ENCODE measurements at places on chromosomes 7 and 10.

DNA sequence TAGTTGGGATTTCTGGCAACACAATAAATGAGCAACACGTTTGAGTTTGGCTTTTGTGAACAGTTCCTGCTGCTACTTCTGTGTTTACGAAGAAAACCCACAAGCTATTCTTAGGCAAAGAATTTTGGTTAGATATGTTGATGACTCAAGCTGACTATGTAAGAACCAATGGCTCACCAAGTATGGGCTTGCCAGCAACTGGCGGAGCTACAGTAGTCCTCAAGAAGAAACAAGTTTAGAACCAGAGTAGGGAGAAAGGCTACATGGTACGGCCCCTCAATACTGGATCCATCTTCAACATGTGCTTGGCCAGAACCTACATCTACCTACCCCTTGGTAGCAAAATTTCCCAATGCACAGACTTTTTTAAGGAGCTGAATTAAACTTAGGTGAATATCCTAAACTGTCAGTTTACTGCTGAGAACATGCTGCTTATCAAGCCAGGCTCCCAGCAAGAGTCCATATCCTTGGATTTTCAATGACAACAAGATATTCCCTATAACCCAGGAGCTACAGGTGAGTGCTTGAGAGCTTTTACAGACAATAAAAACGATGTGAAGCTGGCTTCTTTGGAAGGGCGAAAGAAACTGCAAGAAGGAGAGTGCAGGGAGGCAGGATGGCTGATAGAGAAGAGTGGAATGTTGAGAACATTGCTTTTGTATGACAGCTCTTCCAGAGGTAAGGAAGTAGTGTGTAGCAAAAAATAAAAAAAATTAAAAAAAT, 74.3 kb upstream of the ASAH2 start:
- DNase-seq: peak; percentile 95

DNA sequence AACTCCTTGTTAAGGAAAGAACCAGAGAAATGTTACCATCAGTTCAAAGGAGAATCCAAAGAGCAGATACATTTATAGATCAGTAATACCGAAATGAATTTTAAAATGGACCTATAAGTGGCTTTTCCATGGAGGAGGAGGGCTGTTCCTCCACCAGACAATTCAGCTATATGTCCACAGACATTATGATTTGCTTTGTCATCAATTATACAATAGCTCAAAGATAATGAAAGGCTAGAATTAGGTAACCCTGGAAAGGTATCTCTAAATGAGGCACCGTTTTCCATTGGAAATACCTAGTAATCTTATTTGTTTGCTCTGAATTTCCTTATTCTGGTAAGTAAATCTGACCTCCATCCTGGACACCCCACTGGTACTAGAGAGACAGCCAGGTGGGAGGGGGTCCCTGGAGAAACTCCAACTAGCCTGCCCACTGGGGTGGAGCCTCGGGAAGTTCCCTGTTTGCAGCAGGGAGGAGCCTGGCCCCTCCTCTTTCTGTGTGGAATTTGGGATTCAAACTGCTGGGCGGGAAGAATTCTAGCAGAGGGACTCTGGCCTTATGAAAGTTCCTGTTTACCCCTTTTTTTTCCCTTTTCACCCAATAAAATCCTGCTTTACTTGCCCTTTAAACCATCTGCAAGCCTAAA, 218.0 kb downstream of the PHF14 start:
- DNase-seq: no peak

- DNase-seq: peak; percentile 63
Observed at GRCh38 chr10:62681211-62681940, 123.1 kb upstream of the ADO start.

DNA sequence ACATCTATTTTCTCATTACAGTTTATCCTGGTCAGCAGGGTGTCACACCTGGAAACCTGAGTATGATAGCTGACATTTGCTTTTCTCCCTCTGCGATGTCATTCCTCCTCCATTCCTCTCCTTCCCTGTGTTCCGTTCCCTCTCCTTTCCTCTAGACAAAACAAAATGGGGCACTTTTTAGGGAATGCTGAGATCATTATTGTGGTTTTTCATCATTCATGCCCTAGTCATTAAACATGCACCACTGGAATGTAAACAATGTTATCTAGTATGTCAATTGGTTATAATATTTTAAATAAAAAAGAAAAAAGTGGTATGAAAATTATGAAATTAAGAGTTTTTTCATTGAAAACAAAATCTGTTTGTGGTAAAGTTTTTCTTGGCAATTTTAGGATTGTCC, 132.6 kb downstream of the MAPK8 start:
- DNase-seq: no peak

DNA sequence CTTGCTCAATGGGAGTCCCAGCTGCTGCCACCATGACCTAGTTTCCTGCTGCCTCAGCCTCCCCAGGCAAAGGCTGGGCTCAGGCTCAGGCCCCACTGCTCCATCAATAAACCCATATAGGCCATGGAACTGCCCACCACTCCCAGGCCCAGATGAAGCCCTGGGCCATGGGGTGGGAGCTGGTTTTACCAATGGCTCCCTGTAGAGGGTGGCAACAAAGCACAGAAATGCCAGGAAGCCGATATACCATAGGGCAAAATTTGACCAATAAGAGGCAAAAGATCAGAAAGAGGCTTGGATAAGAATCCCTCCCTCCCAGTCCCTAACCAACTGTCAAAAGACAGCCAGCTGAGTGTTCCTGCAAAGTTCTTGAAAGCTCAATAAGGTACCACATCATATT, 101.8 kb upstream of the DOCK1 start:
- no peak for DNase-seq

DNA sequence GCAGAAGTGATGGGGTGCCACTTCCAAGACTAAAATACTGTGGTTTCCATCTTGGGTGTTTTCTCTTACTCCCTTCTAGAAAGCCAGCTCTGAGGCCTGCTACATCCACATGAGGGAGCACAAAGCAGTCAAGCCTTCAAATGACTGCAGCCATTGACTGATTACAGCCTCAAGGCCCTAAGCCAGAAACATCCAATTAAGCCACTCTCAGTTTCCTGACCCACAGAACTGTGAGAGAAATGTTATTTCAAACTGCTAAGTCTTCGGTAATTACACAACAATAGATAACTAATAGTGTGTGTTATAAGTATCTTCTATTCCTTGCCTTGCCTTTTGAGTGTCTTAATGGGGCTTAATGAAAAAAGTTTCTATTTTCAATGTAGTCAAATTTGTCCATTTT, 24.8 kb downstream of the BRAF start:
- DNase-seq: no peak

GRCh38 chr10:101092881-101093354, 31.1 kb downstream of the KAZALD1 start:
- DNase-seq: no peak

- peak; percentile 65 for DNase-seq
Observed at GRCh38 chr10:50310560-50311174, 59.4 kb upstream of the ASAH2 start.

DNA sequence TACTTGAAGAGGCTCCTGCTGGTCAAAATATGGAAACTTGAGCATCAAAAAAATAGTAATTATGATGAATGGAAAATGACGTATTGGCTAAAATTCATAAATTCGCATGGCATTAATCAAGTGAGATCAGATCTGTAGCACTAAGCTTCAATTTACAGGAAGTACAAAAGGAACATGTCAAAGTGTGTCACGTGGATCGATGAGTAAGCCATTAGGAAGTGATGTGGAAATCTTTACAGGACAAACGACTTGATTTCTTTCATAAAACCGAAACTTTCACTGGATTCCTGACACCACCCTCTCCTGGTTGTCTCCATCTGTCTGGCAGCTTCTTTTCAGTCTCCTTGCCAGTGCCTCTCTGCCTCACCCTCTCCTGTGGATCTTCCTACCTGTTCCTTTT, 25.8 kb downstream of the AKR1C8 start:
- DNase-seq: no peak

DNA sequence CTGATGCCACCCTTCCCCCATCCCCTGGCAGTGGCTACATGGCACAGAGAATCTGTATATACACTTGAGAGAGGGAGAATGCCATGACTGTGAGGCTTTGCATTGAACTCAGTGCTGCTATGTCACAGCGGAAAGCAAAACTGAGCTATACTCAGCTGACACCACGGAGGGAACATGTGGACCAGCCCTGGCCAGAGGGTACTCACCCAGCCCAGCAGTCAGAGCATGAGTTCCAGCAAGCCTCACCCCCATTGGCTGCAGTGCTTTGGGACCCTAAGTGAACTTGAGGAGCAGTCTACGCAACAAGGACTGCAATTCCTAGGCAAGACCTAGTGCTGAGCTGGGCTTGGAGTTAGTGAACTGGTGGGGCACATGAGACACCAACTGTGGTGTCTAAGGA, 10.3 kb upstream of the AOC1 start:
- no peak for DNase-seq

DNA sequence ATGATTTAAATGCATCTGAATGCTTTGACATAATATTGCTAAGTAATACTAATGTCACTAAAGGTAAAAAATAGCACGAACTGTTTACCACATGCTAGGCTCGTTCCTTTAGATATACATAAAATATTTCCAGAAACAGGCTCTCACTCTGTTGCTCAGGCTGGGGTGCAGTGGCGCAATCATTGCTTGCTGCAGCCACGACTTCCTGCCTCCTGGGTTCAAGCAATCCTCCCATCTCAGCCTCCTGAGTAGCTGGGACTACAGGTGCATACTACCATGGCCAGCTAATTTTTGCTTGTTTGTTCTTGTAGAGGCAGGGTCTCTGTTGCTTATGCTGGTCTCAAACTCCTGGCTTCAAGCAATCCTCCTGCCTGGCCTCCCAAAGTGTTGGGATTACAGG, 183.3 kb downstream of the SGMS1 start:
- no peak for DNase-seq

DNA sequence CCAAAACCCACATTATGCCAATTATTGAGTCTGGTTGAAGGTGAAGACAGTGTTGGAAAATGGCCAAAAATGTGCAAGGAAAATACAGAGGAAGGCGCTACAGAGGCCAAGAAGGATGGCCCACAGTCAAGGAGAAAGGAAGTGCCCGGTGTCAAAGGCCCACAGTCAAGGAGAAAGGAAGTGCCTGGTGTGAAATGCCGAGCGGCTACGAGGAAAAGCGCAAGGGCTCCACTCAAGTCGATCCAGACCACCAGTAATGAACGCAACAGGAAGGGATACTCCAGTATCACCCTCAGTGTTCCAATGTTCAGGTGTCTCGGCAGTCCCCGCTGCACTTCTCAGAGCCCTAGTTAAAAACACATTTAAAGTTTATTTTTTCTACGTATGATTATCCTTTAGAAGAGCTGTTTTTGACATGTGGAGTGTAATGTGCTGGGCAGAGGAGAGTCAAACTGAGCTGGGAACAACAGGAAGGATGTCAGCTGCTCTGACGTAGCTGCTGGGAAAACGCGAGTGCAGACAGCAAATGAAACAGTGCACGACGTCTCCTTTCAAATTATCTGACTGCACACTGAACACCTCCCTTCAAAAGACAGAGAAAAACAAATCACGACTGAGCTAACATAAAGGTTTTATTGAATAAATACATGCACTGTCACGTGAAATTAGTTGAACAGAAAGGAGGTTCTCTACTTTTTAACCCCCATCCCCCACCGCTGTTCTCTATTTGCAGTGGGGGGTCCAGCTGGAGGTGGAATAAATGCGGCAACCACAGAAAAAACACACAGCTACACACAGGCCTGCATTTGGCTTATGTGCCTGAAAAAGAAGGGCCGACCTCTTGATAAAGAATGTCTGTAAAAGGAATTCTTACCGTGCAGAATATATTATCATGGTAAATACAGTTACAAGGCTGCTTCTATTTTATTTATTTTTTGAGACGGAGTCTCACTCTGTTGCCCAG, 26.1 kb upstream of the NCAPG2 start:
- no peak for DNase-seq

GRCh38 chr10:88004451-88004850, 141.0 kb downstream of the PTEN start:
- DNase-seq: no peak

GRCh38 chr10:13437026-13437555, 89.0 kb upstream of the SEPHS1 start:
- DNase-seq: no peak

DNA sequence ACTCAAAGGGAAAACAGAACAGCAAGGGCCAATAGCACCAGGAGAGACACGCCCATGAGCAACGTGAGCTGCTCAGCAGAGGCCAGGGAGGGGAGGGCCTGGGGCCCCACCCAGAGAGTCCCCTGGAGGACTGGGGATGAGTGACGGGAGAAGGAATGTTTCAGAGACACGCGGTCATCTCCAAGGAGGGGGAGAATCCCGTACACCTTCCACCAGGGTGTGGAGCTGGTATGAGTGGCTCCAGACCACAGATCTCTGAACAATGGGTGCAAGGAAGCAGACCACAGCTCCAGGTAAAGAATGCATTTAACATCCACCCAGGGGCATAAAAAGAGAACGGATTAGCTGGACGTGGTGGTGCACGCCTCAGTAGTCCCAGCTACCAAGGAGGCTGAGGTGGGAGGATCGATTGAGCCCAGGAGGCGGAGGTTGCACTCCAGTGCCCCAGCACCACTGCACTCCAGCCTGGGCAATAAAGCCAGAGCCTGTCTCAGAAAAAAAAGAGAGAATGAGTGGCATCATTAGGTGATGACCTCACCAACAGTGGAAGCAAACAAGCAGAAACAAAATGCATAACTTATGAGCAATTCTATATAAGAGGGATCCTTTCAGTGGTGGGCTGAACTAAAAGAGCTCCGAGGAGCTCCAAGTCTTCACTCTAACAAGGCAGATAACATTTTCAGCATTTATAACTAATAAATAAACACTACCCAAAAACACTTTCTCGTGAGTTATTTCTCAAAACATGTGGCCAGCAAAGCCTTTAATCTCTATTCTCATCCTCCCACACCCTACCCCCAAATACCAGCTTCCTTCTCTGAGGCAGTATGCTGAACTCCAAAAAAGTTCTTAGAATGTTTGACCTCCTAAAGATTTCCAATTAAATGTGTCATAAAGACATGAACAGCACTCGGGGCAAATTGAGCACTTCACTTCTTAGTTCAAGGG, 12.5 kb downstream of the PSAP start:
- no peak for DNase-seq

- no peak for DNase-seq
Observed at GRCh38 chr7:34567906-34568305, 90.1 kb upstream of the NPSR1 start.

- DNase-seq: peak; percentile 61
Observed at GRCh38 chr10:110258542-110258941, 46.2 kb downstream of the SMNDC1 start.

DNA sequence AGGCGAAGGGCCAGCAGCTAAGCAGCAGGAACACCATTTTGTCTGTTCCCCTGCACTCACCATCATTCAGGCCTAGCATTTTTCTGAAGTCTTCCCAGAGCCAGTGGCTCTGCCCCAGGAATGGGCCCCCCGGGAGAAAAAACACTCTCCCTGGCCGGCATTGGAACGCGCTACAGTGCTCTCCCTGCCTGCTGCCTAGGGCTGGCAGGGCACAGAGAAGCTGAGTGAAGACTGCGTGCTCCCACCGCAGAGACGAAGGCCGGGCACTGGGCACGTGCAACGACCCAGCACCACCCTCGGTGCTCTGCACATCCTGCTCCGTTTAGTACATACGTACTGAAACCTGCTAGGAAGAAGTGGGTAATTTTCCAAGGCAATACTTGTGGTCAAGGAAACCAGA, 34.4 kb downstream of the HSPA12A start:
- no peak for DNase-seq

GRCh38 chr7:94431176-94431575, 36.5 kb downstream of the COL1A2 start:
- DNase-seq: no peak
